T-helper 17 cell (primary cell): ENCODE measurements at places on chromosomes 7 and 10.

DNA sequence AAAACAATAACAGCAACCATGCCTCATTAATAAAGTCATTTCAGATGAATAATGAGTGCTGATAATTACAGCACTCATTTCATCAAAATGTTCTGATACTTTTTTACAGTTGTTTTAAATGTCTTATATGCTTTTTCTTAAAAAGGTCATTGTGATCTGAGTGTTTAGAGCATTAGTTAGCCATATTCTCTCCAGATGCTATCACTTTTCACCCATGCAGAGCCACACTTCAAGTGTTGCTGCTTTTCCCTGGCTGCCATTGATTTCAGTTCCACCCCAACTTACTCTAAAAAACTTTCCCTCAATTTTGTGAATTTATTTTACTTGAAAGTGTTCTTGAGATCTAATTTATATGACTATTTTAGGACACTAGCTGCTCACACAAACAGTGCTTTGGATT is 41.8 kb downstream of the NUP205 start:
- no peaks in the 10 kb centered on the region for H3K36me3 ChIP-seq
- H3K27me3 ChIP-seq = no peaks in the 10 kb centered on the region
- no peak overlapping the region for H3K4me3 ChIP-seq
- H3K27ac ChIP-seq = peak overlapping the region; percentile 6
- H3K4me1 ChIP-seq = peaks cover 2% of the 10 kb centered on the region
- no peak for DNase-seq

DNA sequence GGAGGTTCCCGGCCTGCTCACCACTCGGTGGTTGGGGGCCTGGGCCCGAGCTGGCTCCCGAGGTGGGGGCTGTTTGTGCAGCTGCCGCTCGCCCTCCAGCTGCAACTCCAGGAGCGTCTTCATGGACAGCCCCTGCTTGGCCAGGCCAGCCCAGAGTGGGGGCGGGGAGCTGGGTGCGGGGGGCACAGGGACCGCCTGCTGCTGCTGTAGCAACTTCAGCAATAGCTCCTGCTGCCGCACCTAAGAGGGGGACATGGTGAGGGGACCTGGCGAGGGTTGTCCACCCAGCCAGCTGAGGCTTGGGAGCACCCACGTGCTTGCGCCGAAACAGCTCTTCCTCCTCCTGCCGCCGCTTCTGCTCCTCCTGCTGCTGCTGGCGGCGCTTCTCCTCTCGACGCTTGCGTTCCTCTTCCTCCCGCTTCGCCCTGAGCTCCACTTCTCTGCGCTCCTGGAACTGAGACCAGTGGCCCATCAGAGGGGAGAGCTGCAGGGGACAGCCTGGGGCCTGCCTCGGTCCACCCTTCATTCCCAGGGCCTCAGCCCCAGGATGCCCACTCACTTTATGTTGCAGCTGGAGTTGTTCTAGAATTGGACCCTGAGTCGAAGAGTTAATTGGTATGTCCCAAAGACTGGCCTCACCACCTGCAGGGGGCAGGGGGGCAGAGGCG is 9.6 kb downstream of the GNB2 start:
- H3K4me3 ChIP-seq = no peak overlapping the region
- H3K36me3 ChIP-seq = no peaks in the 10 kb centered on the region
- DNase-seq = no peak

GRCh38 chr10:71285180-71285545 is 33.9 kb upstream of the SLC29A3 start:
- no peak overlapping the region for H3K4me3 ChIP-seq
- peaks cover 3% of the 10 kb centered on the region for H3K36me3 ChIP-seq
- no peak overlapping the region for H3K27ac ChIP-seq
- H3K4me1 ChIP-seq = peaks cover 13% of the 10 kb centered on the region
- DNase-seq = no peak

- no peak overlapping the region for H3K27ac ChIP-seq
- peaks cover 5% of the 10 kb centered on the region for H3K36me3 ChIP-seq
- no peak overlapping the region for H3K4me3 ChIP-seq
- DNase-seq = no peak
- H3K4me1 ChIP-seq = no peaks in the 10 kb centered on the region
Measured at GRCh38 chr7:28362812-28363211, 49.5 kb upstream of the CREB5 start.

- no peak overlapping the region for H3K27ac ChIP-seq
- no peaks in the 10 kb centered on the region for H3K36me3 ChIP-seq
- peaks cover 2% of the 10 kb centered on the region for H3K4me1 ChIP-seq
- peaks cover 25% of the 10 kb centered on the region for H3K27me3 ChIP-seq
Measured at GRCh38 chr10:49118430-49119074, 3.2 kb upstream of the VSTM4 start.

DNA sequence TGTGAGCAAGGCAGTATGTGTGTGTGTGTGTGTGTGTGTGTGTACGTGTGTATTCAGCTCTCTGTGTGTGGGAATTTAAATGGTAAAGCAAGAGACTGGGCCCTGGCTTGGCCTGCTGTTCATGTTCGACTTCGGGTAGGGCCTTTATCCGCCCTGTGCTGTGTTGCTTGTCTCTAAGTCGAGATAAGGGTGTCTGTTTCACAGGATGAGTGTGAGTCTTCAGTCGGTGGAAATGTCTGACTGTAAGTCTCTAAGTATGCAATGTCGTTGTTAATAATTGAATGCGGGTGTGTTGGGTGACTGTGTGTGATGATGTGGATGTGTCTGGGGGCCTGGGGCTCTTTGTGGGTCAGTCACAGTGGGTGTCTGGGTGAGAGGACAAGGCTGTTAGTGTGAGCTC is 34.8 kb downstream of the HIF1AN start:
- no peak overlapping the region for H3K4me3 ChIP-seq
- no peak for DNase-seq
- peaks cover 5% of the 10 kb centered on the region for H3K4me1 ChIP-seq
- H3K27me3 ChIP-seq = peaks cover 27% of the 10 kb centered on the region
- H3K36me3 ChIP-seq = peaks cover 8% of the 10 kb centered on the region

- peaks cover 5% of the 10 kb centered on the region for H3K4me1 ChIP-seq
- no peak for DNase-seq
- no peaks in the 10 kb centered on the region for H3K36me3 ChIP-seq
- H3K4me3 ChIP-seq = no peak overlapping the region
- peaks cover 67% of the 10 kb centered on the region for H3K27me3 ChIP-seq
- no peak overlapping the region for H3K27ac ChIP-seq
Measured at GRCh38 chr7:31052487-31052840, 356 bp downstream of the ADCYAP1R1 start.
